ENCODE measurements at places on chromosomes 12 and 14. TPM values are rescaled to one million over a fixed set of nuclear protein-coding genes. Genes with fewer than 3 reads are reported as not detected.

GRCh38 chr14:85280074-85280473, 249.9 kb upstream of the FLRT2 start:
- H3K27me3 ChIP-seq: no peaks in the 10 kb centered on the region
- H3K27ac ChIP-seq: no peak overlapping the region
- no peaks in the 10 kb centered on the region for H3K4me1 ChIP-seq

DNA sequence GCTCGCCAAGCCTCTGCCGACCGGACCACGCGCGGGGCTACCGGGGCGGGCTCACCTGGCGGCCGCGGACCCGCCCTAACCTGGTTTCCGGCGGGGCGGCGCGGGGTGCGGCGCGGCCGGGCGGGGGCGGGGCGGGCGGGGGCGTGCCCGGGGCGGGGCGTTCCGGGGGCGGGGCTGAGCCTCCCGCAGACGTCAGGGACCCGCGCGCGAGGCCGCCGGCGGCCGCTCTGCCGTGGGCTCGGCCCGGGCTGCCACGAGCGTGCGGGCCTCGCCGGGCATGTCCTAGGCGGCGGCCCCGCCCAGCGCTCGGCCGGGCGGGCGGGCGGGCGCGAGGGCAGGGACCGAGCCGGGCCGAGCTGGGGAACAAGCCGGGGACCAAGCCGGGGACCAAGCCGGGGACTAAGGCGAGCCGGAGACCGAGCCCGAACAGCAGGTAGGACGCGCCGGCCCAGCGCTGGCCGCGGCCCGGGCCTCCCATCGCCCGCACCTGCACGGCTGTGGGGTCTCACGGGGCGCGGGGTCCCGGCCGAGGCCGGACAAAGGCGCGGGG, at the start of gene CEP170B:
TSS of gene CEP170B (plus strand) at position 188 of the 550 bp plus-strand sequence. CDS start 3,183 bp downstream, outside the sequence.
- no peaks in the 10 kb centered on the region for H3K27me3 ChIP-seq

DNA sequence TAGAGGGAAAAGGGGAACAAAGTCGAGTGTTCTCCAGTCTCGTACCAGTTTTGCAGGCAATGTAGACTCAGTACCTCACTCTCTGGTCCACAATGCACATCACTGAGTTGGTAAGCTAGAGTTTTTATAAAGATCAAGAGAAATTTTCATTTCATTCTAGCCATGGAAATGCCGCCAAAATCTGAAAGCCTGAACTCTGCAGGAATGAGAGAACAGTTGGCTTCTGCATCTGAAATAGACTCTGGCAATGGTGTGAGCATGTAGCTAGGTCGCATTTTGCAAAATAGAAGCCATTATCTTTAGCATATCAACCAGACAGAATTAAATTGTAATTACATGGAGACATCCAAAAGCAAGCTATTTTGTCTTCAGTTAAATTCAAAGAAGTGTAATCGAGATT, 381.0 kb downstream of the NOVA1 start:
- no peak overlapping the region for H3K27ac ChIP-seq
- H3K36me3 ChIP-seq: no peaks in the 10 kb centered on the region
- H3K27me3 ChIP-seq: no peaks in the 10 kb centered on the region
- no peak overlapping the region for H3K4me3 ChIP-seq
- DNase-seq: no peak
- no peaks in the 10 kb centered on the region for H3K4me1 ChIP-seq

DNA sequence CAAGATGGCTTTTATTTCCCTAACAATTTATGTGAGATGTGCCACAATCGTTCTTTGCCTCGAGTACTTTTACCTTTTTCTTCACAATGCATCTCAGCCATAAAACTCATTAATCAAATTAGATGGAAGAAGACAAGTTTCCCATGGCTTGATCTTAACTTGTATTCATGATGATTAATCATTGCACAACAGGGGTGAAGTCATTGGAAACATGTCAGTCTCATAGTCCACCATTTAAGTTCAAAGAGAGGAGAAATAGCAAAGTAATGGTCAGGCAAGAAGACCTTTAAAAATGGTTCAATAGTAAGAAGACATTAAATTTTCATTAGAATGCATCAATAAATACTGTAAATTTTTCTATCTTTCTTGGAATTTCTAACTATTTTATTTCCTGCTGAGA, 136.3 kb downstream of the FOXG1 start:
- H3K4me1 ChIP-seq: no peaks in the 10 kb centered on the region
- no peaks in the 10 kb centered on the region for H3K27me3 ChIP-seq
- no peak overlapping the region for H3K4me3 ChIP-seq
- no peaks in the 10 kb centered on the region for H3K36me3 ChIP-seq
- DNase-seq: no peak

DNA sequence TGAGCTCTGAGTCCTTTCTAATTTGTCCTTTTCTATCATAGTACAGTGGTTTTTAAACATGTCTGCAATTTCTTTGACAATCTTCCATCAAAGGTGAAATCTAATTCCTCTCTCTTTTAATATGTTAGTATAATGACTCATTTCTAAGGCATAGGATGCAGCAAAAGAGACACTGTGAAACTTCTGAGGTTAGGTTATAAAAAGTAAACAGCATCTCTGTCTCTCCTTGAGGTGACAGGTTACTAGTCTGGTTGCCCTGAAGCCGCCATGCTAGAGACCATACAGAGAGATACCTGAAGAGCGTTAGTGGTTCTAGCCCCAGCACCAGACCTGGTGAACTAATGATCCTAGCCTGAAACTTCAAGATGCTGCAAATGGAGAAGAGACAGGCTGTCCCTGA, 114.3 kb downstream of the PPM1A start:
- no peaks in the 10 kb centered on the region for H3K27me3 ChIP-seq
- DNase-seq: no peak
- H3K4me1 ChIP-seq: no peaks in the 10 kb centered on the region
- no peaks in the 10 kb centered on the region for H3K36me3 ChIP-seq
- no peak overlapping the region for H3K4me3 ChIP-seq

DNA sequence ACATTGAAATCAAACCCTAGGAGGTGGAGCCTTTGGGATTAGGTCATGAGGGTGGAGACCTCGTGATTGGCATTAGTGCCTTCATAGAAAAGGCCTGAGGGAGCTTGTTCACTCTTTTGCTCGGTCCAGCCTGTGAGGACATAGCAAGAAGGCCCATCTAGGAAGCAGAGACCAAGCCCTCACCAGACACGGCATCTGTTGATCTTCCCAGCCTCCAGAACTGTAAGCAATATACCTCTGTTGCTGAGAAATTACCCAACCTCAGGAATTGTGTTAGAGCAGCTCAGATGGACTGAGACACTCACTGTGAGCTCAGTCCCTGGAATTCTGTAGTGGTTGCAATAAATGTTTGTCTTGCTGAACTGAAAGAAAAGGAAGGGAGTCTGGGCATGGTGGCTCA, 116.2 kb upstream of the MAP1LC3B2 start:
- H3K27me3 ChIP-seq: no peaks in the 10 kb centered on the region
- no peaks in the 10 kb centered on the region for H3K4me1 ChIP-seq
- no peak overlapping the region for H3K27ac ChIP-seq
- H3K4me3 ChIP-seq: no peak overlapping the region
- H3K36me3 ChIP-seq: no peaks in the 10 kb centered on the region

DNA sequence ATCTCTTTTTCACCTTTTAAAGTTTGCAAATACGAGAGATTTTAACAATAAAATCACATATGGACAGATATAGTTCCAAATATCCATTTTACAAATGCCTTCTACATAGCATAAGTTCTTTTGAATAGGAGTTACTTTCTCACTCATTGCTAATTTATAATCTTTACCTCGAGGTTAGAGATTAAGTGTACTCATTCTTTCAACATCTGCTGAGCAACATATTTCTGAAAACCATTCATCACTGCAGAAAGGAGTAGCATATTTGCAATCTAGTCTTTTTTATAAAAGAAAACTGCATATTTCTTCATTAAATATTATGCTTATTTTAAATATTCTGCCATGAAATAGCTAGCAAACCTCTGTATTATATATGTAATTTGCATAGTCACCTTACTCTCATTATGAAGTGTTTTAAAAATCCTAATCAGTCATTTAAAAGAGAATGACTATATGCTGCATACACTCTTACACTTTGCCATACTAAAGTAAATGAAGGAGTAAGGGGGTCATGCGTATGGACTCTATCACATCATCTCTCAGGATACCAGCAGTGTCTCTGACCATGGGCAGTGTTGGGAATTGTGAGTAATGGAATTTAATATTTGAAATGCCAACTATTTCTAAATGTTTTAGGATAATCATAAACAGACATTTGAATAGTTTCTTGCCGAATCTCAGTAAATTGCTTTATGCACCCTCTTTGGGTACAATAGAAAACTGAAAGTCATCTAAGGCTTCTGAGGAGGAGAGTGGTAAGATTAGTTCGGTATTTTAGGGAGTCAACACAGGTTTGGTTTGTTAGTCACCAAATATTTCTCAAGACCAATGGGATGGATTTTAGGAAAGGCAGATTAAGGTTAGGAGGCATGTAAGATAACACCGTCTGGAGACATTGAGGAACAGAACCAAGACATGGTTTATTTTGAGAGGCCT, 524.8 kb upstream of the ATP2B1 start:
- H3K27me3 ChIP-seq: no peaks in the 10 kb centered on the region
- no peak for DNase-seq
- H3K4me3 ChIP-seq: no peak overlapping the region
- no peaks in the 10 kb centered on the region for H3K36me3 ChIP-seq

DNA sequence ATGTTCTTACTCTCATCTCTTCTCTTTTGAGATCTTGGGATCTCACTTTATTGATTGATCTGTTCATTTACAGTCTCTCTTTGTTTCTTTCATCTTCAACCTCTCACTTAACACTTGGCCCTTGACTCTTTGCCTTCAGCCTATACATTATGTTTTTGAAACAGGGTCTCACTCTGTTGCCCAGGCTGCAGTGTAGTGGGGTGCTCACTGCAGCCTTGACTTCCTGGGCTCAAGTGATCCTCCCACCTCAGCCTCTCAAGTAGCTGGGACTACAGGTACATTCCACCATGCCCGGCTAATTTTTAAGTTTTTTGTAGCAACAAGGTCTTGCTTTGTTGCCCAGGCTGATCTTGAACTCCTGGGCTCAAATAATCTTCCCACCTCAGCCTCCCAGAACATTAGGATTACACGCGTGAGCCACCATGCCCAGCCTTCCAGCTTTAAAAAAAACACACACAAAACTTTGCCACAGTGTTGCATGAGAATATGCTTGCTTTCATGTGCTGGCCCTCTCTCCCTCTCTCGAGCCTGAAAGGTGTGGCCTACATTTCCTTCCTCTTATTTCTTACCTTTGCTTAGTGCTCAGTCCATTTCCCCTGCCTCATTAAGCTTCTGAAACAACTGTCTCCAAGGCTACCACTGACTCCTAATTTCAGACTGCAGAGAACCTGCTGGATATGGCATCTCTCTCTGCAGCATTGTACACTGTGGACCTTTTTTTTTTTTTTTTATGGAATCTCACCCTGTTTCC, 9.9 kb downstream of the DIP2B start:
- DNase-seq: no peak
- H3K4me1 ChIP-seq: peaks cover 11% of the 10 kb centered on the region
- H3K27ac ChIP-seq: no peak overlapping the region
- no peaks in the 10 kb centered on the region for H3K27me3 ChIP-seq
- H3K36me3 ChIP-seq: no peaks in the 10 kb centered on the region
- H3K4me3 ChIP-seq: no peak overlapping the region

GRCh38 chr12:7122811-7123769, 5.6 kb downstream of the RBP5 start:
- no peaks in the 10 kb centered on the region for H3K27me3 ChIP-seq
- no peak overlapping the region for H3K4me3 ChIP-seq
- no peaks in the 10 kb centered on the region for H3K36me3 ChIP-seq

DNA sequence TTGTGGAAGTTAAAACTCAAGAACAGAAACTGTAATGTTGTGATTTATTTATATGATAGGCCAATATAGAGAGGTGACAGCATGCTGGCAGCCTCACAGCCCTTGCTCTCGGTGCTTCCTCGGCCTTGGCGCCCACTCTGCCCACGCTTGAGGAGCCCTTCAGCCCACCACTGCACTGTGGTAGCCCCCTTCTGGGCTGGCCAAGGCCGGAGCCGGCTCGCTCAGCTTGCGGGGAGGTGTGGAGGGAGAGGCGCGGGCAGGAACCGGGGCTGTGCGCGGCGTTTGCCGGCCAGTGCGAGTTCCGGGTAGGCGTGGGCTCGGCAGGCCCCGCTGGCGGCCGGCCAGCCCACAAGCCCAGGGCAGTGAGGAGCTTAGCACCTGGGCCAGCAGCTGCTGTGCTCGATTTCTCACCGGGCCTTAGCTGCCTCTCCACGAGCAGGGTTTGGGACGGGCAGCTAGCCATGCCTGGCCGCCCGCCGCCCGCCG, 65.8 kb upstream of the SLC8A3 start:
- H3K4me1 ChIP-seq: peaks cover 3% of the 10 kb centered on the region
- no peak for DNase-seq
- peak overlapping the region; percentile 12 for H3K4me3 ChIP-seq
- H3K27ac ChIP-seq: no peak overlapping the region

DNA sequence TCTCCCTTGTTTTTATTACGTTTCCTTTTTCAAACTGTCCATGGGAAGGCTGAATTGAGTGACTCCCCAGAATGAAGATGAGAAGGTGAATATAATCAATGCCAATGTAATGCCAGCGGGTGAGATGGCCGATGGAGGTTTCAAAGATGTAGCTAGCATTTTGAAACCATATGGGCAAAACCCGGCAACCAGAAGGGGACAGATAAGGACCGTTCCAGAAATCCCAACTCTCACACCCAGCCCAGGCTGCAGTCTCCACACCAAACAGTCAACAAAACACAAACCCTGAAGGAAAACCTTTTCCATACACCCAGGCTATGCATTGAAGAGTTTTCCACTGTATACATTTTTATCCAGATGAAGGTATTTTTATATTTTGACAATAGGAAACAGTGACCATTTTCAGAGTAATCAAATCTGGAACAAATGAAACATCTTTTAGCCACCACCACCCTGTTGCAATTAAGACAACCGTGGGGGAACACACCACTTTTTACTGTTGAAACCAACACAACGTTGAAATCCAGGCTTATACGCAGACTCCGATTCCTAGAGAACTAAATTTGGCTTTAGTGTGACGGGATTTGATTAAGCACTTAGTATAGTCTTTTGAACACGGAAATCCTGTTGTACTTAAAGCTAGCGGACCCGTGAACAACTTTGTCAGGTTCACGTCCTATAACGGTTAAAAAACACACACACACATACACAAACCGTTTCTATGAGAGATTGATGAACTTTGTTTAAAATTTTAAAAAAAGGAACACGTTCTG, 19.0 kb downstream of the PHETA1 start:
- H3K4me3 ChIP-seq: no peak overlapping the region
- H3K27me3 ChIP-seq: no peaks in the 10 kb centered on the region
- no peaks in the 10 kb centered on the region for H3K4me1 ChIP-seq
- H3K27ac ChIP-seq: no peak overlapping the region
- no peaks in the 10 kb centered on the region for H3K36me3 ChIP-seq

- no peak overlapping the region for H3K27ac ChIP-seq
- H3K36me3 ChIP-seq: peaks cover 72% of the 10 kb centered on the region
- no peaks in the 10 kb centered on the region for H3K4me1 ChIP-seq
These were observed 7.2 kb upstream of the TPI1 start for GRCh38 chr12:6860116-6860515.

Gene SIX6
- not detected for total RNA-seq

Gene MYO1A
- 0.82 TPM for total RNA-seq

Gene TAS2R10
- total RNA-seq: 0.33 TPM

Gene SPTB
- 2.9 TPM for total RNA-seq

Gene KLRC3
- not detected for total RNA-seq
